NCI-H1417 treated with DMSO at 0.1 percent for 48 hours (cell line): ENCODE measurements at places on chromosomes 3 and 15.

DNA sequence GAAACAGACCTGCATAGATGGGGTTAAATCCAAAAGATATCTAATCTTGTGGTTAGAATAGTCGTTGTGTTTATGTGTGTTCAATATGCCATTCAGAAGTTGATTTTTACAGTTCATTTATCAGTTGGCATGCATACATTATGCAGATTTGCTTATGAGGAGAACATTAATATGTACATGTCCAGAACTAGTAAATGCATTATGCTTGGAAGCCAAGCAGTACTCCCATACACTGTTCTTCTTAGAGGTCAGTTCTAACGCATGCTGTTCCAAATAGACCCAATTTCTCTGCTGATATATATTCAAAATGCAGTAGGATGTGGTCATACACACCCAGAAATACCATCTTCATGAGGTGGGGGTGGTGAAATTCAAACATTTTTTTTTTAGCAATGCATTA lies 956 bp downstream of the FGF12 start:
- DNase-seq, result no peak

GRCh38 chr3:111928613-111929012 lies 50.2 kb upstream of the ABHD10 start:
- no peak for DNase-seq

DNA sequence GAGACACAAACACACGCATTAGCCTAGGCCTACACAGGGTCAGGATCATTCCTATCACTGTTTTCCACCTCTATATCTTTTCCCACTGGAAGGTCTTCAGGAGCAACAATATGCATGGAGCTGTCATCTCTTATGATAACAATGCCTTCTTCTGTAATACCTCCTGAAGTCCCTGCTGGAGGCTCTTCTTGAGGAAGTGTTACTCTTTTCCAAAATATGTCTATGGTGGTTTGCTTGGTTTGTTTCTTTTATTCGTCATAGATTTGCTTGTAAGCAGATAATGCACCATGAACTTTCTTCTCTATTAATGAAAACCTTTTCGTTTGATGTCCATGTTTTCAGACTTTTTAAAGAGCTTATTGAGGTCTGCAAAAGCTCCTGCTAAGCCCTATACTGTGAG lies 109.3 kb downstream of the GMPS start:
- DNase-seq, result no peak

- DNase-seq, result no peak
Observed at GRCh38 chr3:173173652-173174051, 32.6 kb upstream of the SPATA16 start.

GRCh38 chr3:97391167-97391566 lies 373.4 kb upstream of the ARL6 start:
- no peak for DNase-seq

- no peak for DNase-seq
Observed at GRCh38 chr15:101167753-101168462, 83.9 kb downstream of the CHSY1 start.

GRCh38 chr3:70832089-70832833 lies 519.8 kb upstream of the MDFIC2 start:
- no peak for DNase-seq

- no peak for DNase-seq
Observed at GRCh38 chr15:78259232-78259631, 5.1 kb upstream of the DNAJA4 start.

GRCh38 chr15:70284438-70285214 lies 186.9 kb upstream of the TLE3 start:
- no peak for DNase-seq

DNA sequence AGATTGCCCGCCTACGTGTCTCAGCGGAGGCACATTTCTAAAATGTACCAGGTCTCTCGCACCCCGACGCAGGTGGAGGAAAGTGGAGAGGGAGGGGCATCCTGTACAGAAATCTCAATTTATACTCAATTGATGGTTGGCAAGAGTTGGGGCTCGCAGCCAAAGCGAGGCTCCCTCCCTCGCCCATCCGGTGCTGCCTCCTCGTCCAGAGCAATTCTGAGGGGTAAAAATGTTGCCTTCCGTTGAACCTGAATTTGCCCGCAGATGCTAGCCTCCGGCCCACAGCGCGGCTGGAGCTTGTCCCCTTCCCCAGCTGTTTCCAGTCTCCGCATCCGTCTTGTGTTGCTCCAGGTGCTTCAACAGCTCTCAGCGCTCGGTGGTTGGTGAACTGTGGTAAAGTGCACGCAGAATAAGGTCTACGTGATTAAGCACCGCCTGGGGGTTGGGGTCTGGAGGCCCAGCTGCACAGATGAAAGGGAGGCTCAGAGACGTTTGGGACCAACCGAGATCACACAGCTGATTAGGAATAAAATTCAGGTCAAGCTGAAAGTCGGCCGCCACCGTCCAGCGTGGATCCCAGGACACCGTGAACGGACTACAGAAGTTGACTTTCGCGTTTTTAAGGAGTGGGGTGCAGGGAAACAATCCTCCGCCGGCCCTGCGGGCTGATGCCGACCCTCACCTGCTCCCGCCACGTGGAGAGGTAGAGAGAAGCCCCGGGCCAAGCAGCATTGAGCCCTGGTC lies 846 bp upstream of the POLG start:
- DNase-seq, result no peak
